ENCODE measurements at places on chromosomes 13 and 19. TPM values are rescaled to one million over a fixed set of nuclear protein-coding genes. Genes with fewer than 3 reads are reported as not detected.

KIR2DL1 gene
- total RNA-seq: not detected

WDR87 gene
- not detected for total RNA-seq

B3GNT8 gene
- 0.48 TPM for total RNA-seq

SIGLEC8 gene
- total RNA-seq: not detected

TMEM255B gene
- 1.1 TPM for total RNA-seq

GAPDHS gene
- total RNA-seq: not detected

SLC10A2 gene
- total RNA-seq: not detected

SYCN gene
- total RNA-seq: not detected

PSMC4 gene
- total RNA-seq: 170 TPM

KLHL1 gene
- not detected for total RNA-seq

CASP14 gene
- total RNA-seq: not detected

C5AR2 gene
- not detected for total RNA-seq

CD70 gene
- total RNA-seq: 15.2 TPM

ZNF177 gene
- total RNA-seq: 1.0 TPM

RFPL4AL1 gene
- not detected for total RNA-seq

BEST2 gene
- not detected for total RNA-seq

SLITRK5 gene
- not detected for total RNA-seq

NLRP5 gene
- total RNA-seq: not detected

All from activated naive CD8-positive, alpha-beta T cell treated with anti-CD3 and anti-CD28 coated beads for 36 hours (primary cell).